ENCODE measurements at places on chromosomes 1 and 21.

GRCh38 chr21:41364308-41364707 lies 2.5 kb downstream of the MX2 start:
- no peak for DNase-seq

DNA sequence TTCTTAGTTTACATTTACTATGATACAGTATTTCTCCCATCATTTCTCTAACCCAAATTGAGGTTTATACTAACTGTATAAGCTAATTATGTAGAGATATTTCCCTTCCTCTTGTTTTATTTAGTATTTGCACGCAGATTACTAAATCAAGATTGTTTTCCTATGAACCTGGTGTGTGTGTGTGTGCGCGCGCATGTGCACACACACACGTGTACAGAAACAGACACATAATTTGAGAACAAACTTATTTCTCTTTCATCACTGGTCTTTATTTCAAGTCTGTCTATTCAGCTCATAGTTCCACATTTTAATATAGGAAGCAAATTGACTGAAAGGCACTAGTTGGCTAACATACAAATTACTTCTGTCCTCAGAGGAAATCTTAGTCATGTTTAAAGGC lies 19.7 kb upstream of the COL24A1 start:
- no peak for DNase-seq

DNA sequence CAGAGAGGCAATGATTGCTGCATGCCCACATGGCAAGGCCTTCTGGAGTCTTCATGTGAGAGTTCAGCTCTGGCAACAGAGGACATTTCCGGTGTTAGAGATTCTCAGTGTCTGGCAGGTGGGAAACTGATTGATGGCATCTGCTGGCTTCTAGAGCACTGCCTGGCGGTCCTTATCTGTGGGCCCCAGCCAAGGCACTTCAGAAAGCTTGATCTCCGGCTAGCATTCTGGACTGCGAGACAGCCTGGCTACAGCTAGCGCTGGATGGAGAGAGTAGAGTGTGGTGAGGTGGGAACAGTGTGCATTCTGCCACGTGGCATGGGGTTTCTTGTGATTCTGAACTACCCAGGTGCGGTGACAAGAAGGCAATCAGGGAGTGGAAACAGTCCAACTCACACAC lies 9.4 kb downstream of the ZNF678 start:
- no peak for DNase-seq

GRCh38 chr1:177799746-177800145 lies 170.1 kb downstream of the SEC16B start:
- no peak for DNase-seq

DNA sequence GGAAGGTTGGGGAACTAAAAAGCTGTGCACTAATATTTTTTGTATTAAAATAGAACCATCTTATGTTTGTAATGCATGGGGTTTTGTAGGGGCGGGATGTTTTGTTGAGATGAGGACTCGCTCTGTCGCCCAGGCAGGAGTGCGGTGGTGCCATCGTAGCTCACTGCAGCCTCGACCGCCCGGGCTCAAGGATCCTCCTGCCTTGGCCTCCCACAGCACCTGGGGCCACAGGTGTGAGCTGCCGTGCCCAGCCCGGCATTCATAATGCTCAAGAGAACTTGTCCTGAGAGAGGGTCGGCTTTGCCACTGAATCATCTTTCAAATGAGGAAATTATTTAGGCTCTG lies 3.0 kb upstream of the C1orf159 start:
- DNase-seq: no peak

DNA sequence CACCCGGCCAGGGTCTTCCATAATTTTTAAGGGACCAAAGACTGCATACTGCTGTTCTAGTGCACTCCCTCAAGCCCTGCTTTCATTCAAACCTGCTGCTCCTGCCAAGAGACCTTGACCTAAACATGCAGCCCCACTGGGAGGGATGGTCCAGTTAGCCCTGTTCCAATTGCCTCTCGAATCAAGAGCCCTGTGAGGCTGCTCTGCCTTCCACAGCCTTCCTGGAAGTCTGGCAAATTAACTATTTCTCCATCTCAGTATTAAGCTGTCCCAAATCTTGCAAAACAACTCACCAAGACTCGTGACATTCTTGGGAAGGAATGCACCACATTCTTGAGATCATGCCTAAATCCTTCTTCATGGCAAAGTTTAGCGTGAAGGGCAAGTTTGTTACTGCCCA lies 231.3 kb downstream of the C1orf94 start:
- no peak for DNase-seq

DNA sequence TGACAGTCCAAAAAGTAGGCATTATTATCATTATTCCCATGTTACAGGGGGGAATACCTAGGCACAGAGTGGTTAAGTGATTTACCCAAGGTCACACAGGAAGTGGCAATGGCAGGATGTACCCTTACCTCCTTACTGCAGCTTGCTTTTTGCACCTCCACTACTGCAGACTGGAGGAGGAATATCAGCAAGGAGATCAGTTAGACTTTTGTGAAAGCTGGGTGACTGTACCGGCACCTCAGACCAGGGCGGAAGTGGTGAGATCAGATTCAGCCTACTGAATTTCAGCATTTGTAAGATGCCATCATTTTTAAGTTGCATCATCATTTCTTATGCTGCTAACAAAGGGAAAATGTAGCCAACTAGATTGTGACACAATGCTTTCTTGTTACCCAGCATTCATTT lies 4.5 kb downstream of the ADARB1 start:
- peak; percentile 52 for DNase-seq

GRCh38 chr1:248873993-248874533 lies 15.2 kb upstream of the ZNF692 start:
- peak; percentile 74 for DNase-seq

DNA sequence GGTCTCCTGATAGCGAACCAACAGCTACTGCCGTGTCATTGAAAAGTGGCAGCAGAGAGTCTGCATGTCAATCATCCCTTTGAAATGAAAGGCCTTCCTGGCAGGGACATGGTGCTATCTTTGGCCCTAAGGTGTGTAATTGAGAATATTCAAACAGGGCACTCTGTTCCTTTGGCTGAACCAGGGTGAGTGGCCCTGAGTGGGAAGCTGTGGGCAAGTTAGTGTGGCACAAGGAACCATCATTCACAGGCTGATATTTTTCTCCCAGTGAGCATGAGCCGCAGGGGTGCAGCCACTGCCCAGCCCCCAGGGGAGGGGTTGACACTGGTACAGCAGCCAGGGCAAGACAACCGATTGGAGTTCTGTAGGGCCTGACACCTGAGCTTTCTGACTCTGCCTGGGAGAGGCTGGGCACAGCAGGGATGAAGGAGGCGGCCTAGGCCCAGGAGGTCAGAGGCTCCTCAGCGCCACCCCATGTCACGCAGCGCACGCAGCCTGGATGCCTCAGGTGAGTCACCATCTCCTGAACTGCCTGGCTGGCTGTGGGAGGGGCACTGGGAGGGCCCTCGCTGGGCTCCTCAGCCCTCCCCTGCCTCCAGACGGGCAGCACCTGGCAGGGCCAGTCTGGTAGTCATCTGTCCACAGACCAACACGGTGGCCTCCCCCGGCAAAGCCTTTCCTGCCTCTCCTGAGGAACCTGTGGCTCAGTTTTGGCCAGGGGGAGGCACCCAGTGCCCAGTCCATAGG lies 13.2 kb downstream of the QSOX1 start:
- DNase-seq: no peak

DNA sequence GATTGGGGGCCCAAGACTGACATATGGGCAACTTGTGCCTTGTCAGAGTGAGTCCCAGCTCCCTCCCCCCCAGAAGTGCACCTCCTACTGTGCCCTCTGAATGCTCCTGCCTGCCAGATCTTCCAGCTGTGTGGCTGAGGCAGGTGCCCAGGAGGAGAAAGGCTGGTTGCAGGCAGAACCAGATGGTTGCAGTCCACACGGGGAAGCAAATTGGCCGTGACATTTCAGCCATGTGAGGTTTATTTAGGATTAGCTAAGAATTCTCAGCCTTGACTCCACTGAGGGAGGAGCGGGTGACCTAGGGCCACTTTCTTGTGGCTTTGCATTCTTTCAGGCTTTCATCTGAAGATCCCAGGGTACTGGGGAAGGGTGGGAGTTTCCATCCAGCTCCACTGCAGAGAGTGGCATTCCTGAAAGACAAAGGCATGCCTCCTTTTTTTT lies 33.8 kb downstream of the PEX14 start:
- DNase-seq: no peak

GRCh38 chr1:167676916-167677848 lies 44.6 kb upstream of the MPZL1 start:
- no peak for DNase-seq

DNA sequence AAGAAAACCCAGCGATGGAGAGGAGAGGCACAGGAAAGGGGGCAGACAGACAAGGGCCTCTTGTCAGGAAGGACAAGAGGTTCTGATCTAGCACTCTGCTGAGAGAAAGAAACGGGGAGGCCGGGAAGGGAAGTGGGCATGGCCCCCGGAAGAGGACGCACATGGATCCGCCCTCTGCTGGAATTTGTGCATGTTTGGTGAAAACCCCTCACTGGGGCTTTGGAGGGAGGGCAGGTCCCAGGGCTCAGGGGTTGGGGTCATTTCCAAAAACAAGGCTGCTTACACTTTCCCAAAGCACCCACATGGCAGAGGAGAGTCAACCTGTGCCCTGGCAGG lies 32.4 kb upstream of the ECE1 start:
- no peak for DNase-seq

DNA sequence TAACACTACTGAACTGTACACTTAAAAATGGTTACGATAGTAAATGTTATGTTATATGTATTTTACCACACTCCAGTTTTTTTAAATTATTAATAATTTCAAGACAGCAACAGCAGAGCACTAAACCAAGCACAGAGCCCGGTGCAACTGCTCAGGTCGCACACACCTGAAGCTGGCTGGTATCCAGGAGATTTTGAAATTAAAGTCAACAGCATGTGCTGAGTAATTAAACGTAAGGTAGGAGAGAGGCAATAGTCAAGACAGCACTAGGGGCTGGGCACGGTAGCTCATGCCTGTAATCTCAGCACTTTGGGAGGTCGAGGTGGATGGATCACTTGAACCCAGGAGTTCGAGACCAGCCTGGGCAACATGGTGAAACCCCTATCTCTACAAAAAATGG lies 35.1 kb upstream of the SLC30A10 start:
- DNase-seq: no peak

DNA sequence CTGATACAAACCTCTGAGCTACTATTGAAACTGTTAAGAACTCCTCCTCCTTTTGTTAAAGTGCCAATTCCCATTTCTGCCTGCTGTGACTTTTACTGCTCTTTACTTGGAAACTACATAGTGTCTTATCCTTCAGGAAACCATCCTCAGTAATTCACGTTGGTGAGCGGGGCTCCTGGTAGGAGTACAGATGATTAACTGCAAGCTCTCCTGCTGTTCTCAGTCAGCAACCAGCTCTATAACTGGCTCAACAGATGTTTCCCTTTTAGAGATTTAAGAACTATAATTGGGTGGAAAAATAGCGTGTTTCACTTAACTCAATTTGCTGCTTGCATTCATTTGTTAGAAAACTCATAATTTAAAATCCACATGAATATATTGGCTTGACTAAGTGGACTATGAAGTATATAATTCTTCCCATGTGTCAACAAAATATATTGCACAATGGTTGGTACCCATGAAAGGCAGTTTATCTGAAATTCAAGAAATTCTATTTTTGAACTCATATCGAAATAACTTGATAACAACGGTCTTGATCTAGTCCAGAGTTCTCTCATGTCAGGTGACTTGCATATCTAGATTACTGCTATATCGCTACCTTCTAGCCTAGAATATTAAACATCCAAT lies 574.0 kb downstream of the KCNT2 start:
- DNase-seq: no peak

- DNase-seq: no peak
These were observed 20.9 kb upstream of the ATP5PO start for GRCh38 chr21:33936301-33937038.

DNA sequence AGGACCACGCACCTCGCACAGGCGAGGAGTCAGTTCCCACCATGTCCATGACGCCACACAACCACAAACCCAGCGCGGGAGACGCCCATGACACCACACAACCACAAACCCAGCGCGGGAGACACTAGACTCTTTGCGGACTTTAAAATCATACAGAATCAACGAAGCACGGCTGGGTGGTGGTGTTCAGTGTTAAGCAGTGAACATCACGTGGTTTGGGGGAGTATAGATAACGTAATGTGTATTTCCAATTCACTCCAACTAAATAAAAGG lies 19.2 kb downstream of the PTTG1IP start:
- no peak for DNase-seq

- DNase-seq: no peak
These were observed 3.2 kb downstream of the RHBG start for GRCh38 chr1:156372265-156372586.

DNA sequence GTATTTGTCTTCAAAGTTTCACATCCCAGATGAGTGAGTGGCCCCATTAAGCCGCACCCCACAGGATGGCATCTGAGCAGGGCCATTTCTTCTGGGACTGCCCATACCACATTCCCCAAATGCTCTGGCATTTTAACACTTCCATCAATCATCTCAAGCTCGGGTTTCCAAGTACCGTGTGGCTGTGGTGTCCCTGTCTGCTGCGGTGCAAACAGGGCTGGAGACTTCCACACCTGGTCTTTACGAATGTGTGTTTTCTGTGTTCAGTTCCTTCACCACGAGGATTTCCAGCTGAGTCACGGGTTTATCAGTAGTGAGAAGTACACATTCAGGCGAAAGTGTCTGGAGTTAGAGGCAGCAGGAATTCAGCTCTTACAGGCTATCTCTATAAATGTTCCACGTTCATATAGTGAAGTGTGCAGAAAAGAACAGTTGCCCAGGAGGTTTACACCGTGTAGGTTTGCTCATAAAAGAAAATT lies 195.2 kb downstream of the RHOU start:
- DNase-seq: no peak

- no peak for DNase-seq
These were observed 4.3 kb downstream of the SKI start for GRCh38 chr1:2232255-2232915.

GRCh38 chr1:60989749-60990713 lies 92.3 kb upstream of the NFIA start:
- no peak for DNase-seq
